Fibroblast of skin of right quadriceps (primary cell): ENCODE measurements at places on chromosomes 3 and 15.

- no peak for DNase-seq
Measured at GRCh38 chr3:173008978-173009377, 132.1 kb downstream of the SPATA16 start.

- DNase-seq, result no peak
Measured at GRCh38 chr3:12929801-12930200, 88.4 kb upstream of the RPL32 start.

- no peak for DNase-seq
Measured at GRCh38 chr3:188911026-188911850, 260.5 kb upstream of the TPRG1 start.

GRCh38 chr3:71778353-71778752, 6.6 kb downstream of the PROK2 start:
- DNase-seq, result no peak

DNA sequence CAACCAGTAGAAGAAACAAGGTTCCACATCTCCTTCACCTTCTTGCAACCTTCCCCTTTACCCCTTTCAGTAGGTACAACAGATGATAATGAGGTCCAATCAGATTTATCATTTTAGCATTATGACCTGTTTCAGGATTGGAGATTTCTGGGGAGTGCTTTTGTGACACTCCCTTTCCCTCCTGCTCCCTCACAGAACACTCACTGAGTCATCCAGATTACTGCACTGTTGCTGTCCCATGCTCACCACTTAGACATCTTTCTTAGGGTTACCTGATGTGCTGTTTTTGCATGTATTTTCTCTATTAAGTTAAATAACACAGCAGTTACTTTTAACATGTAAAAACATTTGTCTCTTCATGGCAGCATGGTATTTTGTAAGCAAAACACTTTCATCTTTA, 118.5 kb downstream of the MFSD1 start:
- DNase-seq, result peak; percentile 25

DNA sequence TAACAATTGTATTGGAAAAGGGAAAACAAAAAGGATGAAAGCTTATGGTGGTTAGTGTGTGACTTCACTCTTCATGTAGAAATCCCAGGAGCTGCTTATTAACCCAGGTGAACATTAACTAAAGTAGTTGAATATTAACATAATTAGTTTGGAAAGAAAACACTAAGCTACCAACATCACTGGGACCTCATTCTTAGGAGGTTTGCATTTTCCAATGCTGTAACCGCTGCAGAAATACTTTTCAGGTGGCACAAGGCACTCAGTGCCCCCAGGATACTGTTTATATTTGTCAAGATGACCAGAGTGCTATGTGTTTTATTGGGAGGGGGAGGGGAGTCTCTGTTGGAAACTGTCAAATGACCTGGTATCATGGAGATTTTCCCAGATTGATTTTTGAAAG, 25.9 kb upstream of the VILL start:
- no peak for DNase-seq

DNA sequence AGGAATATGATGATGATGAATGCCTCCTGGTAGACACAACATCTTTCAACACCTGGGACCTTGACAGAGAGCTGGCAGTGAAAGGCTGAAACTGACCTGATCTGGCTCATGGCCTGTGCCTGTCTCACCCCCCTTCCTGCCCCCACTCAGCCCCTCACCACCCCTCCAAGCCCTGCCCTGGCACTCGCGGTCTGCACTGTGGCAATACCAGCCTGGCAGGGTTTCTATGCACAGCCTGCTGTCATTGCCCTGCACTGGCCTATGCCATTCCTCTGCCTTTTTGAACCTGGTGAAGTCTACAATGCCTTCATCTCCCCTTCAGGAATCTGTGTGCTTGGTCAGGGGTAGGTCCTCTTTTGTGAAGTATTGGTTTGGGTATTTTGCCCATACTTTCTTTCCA, 56.5 kb downstream of the ACAD9 start:
- no peak for DNase-seq

DNA sequence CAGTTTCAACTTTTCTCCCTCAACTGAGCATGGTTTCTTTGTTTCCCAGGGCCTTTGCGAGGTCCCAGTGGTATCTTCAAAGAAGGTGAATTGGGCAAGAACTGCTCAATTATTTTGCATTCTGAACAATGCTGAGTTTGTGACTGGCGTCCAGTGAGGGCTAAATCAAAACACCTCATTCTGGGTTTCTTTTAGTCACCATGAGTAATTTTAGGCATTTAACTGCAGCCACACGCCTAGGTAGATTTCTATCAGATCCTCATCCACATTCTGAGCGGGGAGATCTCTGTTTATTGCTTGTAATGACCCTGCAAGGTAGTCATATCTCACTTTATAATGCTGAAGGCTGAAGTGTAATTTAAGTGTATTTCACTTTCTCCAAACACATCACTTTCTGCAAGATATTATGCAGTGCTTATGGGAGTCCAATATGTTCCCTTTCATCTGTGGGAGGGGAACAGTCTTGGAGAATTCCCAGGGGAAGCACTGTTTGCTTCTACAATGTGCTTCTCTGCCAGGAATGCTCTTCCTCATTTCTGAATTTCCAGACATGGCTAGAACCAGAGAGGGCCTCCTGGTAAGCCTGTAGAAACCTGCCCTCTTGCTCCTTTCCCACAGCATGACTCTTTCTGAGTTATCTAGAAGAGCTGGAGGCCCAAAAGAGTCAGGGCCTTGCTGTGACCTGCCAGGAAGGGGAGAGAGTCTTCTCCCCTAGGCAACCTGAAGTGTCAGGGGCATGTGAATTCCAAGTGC, 91.7 kb downstream of the FRMD4B start:
- peak; percentile 75 for DNase-seq

GRCh38 chr3:146404436-146404835, 64.9 kb downstream of the PLSCR2 start:
- peak; percentile 48 for DNase-seq

- DNase-seq, result no peak
Measured at GRCh38 chr3:42682301-42683070, 2.9 kb upstream of the KLHL40 start.

- DNase-seq, result peak; percentile 97
Measured at GRCh38 chr3:195102609-195103467, 168.1 kb downstream of the XXYLT1 start.

- DNase-seq, result no peak
Measured at GRCh38 chr3:72848703-72849081, 447 bp upstream of the SHQ1 start.

GRCh38 chr15:44186705-44187104, 8.4 kb downstream of the FRMD5 start:
- DNase-seq, result no peak

- DNase-seq, result no peak
Measured at GRCh38 chr3:76063811-76064210, 278.5 kb upstream of the ZNF717 start.

GRCh38 chr15:40047415-40048210, 8.6 kb upstream of the SRP14 start:
- peak; percentile 83 for DNase-seq

DNA sequence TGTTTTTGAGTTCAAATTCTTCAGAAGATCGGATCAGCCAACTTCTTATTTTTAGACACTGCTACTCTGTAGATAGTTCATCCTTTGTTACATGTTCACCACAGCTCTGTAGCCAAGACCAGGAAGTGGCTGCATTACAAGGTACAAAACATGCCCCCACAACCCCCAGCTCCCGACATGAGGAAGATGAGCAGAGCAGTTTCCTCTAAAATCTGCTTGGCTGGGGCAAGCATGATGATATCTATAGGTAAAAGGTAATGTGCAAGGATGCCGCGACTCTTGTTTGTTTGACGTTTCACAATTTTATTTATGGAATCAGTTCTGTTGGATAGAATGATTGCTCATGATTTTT, 126.5 kb upstream of the GRM7 start:
- no peak for DNase-seq

DNA sequence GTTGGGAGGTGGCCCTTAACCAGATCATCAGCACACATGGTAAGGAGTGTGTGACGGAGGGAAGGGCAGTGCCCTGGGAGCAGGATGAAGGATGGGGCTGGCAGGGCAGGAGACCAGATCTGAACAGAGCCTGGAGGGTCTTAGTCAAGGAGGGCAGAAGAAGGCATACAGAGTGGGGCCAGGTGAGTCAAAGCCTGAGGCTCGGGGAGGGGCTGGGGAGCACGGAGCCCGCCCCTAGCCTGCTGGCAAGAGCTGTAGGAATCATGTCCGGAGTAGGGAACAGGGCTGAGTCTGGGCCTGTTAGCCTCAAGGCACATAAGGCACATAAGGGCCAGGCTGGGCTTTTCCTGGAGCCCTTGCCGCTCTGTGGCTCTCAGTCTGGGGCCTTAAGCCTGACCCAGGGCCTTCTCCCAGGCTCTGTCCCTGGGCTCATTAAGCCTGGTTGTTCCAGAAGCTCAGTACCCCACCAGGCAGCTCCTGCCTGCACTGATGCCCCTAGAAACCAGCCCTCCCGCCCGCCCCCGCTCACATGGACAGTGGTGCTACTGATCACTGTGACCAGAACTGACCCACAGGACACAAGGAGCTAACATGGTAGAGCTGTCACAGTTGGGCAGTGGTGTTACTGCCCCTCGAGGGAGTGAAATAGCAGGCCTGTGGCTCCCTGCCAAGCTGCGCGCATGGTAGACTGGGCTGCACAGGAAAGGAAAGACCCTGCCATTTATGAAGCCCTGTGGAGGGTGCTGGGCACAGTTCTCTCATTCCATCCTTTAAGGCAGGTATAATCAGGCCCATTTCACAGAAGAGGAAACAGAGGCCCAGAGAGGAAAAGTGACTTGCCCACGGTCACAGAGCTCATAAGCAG, 14.6 kb downstream of the ISG20 start:
- no peak for DNase-seq

GRCh38 chr3:195013411-195014361, 257.3 kb downstream of the XXYLT1 start:
- DNase-seq, result no peak

DNA sequence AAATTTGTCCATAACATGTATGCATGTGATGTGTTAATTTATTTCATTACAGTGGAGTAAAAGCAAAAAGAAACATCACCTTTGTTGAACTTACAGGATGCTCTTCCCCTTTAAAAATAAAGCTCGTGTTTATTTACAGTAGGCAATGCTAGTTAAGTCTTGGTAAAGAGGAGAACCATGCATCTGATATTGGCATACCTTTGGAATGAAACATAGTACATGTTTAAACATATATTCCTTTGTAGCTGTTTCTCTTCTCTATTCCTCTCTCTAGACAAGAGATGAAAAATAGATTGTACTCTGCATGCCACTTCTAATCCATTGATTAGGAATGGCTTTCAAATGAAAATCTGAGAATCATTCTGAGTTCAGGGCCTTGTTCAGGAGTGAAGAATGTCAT, 374.9 kb upstream of the CNTN4 start:
- DNase-seq, result no peak

GRCh38 chr3:50319894-50320625, 2.5 kb downstream of the HYAL2 start:
- no peak for DNase-seq

GRCh38 chr15:94053626-94054025, 177.7 kb upstream of the MCTP2 start:
- peak; percentile 22 for DNase-seq

DNA sequence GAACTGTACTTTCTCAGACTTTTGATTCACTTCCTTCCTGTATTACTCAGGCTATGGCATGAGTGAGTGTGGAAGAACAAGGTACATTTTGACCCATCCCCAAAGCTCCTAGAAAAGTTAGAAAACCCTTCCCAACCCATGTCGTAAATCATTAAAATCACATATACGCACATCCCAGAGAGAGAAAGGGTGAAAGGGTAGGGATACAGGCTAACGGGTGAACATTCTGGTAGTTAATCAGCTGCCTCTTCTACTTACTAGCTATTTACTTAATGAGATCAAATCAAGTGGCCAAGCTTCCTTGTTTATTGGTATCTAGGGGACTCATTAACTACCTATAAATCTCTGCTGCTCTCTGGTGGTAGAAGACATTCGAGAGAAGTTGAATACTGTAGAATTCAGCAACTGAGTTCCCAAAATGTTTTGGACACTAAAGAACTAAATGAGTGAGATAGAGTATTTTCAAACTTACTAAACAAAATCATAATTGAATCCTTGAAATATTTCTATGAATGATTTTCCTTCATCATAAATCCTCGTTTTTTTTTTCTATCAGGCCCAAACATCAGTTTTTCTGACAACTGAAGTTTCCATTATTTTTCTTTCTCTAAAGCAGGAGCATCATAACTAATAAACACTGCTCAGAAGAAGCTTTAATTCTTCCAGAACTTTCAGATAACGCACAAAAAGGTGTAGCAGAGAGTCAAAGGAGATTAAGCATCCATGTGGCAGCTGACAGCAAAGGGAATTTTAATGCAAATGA, 124.2 kb downstream of the IMPG2 start:
- peak; percentile 77 for DNase-seq

DNA sequence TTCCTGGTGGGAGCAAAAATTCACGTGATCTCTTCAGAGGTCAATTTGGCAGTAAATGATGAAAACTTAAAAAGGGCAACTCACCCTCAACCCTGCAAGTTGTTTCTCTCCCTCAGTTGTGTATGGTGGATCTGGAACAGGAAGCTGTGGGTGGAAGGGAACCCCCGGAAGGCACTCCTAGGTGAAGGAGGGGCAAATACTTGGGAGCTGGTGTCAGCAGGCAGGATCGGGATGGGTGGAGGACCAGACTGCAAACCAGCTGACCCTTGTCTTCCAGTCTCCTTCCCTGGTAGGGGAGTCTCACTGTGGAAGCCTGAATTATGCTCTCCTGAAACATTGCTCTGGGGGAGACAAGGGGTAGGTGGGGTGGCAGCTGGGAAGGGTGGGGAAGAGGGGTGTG, 33.5 kb downstream of the PRR23E start:
- DNase-seq, result peak; percentile 6

- no peak for DNase-seq
Measured at GRCh38 chr3:4756855-4757574, 222.2 kb upstream of the BHLHE40 start.

DNA sequence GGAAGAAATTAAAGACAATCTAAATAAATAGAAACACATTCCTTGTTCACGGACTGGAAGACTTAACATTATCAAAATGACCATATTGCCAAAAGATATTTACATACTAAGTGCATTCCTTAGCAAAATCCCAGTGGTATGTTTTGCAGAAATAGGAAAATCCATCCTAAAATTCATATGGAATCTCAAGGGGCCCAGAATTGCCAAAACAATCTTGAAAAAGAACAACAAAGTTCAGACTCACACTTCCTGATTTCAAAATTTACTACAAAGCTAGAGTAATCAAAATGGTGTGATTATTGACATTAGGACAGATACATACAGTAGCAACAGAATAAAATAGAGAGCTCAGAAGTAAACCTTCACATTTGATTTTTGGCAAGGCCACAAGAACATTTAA, 515.5 kb downstream of the OCA2 start:
- DNase-seq, result no peak
